GM13977 (cell line): ENCODE measurements at places on chromosomes 4 and X.

DNA sequence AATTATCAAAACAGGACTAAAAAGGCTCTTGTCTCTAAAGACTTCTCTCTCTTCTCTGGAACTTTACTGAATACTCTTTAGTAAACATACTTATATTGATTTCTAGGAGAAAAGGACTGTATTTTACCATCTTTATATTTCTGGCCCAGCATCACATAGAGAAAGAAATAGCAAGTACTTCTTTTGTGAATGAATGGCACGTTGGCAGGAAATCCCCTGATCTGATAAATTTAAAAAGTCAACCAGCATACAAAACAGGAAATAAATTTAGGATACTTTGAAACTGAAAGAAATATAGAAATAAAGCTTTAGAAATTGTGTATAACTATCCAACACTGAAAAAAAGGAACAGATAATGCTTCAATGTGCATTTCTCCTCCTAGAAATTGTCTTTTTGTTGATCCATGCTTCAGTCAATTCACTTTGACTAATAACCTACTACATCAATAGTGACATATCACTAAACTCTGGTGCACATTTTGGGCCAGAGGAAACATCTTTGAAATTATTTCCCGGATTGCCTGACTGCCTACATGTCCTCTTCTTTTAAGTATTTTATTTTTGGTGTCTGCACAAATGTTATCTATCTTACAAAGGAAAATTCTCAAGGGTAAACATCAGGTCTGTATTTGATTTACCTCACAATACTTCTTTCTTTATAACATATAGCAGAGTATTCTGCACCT, 183.5 kb upstream of the FSTL5 start:
- no peak for DNase-seq

DNA sequence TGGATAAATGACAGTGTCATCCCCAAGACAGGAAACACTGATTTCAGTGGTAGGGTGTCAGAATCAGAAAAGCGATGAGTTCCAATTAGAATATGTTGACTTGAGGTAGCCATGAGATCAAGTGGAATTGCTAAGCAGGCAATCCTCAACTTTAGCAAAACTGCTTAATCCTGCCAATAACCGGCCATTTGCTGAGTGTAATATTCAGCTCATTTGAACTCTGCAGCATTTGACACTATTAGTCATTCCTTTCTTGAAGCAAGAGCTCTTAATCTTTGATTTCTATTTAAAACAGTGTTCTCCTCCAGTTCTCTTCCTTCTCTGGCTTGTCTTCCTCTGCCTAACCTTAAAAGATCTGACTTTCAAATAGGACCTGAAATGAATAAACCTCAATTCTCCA, 68.7 kb upstream of the DCLK2 start:
- no peak for DNase-seq

- DNase-seq: peak; percentile 96
Observed at GRCh38 chr4:112145326-112145789, at the start of gene FAM241A. Gene FAM241A, plus strand, starts transcription at chr4:112145454. Its CDS starts 127 bp downstream, at chr4:112145581.

DNA sequence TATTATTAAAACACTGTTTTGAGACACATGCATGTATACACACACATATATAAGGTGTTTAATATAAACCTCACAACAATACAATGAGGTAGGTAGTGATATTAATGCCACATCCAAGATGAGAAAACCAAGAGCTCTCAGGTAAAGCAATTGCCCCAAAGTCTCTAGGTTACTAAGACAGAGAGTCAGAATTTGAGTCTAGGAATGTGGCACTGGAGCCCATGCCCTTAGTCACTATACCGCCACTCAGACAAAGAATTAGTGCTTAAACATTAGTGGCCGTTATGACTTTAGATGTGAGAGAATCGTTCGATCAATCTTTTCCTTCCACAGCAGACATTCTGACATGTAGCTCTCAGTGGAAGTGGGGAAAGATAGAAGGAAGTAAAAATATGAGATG, 108.2 kb upstream of the ACSL4 start:
- no peak for DNase-seq

DNA sequence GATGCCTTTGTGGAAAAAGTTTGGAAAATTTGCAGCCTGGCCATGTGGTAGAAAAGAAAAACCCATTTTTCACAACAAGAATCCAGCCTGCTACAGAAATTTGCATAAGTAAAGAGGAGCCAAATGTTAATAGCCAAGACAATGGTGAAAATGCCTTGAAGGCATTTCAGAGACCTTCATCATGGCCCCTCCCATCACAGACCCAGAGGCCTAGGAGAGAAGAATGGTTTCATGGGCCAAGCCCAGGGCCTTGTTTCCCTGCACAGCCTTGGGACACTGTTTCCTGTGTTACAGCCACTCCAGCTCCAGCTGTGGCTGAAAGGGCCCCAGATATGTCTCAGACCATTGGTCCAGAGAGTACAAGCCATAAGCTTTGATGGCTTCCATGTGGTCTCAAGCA, 101.4 kb upstream of the LINC00632 start:
- no peak for DNase-seq

- no peak for DNase-seq
Observed at GRCh38 chr4:110878413-110878812, 255.5 kb upstream of the PITX2 start.

- DNase-seq: no peak
Observed at GRCh38 chrX:70089604-70090297, 27.5 kb downstream of the OTUD6A start.

- no peak for DNase-seq
Observed at GRCh38 chrX:1401611-1402430, 9.9 kb upstream of the SLC25A6 start.

- no peak for DNase-seq
Observed at GRCh38 chrX:53091354-53091753, 2.6 kb upstream of the KANTR start.

DNA sequence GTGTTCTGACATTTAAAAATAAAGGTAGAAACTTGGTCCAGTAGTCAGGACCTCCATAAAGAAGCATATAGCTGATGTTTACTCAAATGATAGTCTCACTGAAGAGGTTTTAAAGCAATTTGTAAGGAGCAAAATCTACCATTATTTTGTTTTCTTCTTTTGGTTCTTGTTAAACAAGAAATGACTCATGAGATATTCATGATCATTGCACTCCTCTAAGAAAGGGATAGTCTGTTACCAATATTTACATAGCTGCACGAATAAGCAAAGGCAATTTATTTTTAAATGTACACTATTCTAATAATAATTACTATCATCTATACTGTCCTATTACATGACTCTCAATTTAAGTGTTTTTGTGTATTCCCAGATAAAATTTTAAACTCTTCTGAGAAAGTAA, 397.9 kb downstream of the FAM47B start:
- no peak for DNase-seq

- DNase-seq: no peak
Observed at GRCh38 chrX:30812326-30812725, 76.7 kb downstream of the TAB3 start.

DNA sequence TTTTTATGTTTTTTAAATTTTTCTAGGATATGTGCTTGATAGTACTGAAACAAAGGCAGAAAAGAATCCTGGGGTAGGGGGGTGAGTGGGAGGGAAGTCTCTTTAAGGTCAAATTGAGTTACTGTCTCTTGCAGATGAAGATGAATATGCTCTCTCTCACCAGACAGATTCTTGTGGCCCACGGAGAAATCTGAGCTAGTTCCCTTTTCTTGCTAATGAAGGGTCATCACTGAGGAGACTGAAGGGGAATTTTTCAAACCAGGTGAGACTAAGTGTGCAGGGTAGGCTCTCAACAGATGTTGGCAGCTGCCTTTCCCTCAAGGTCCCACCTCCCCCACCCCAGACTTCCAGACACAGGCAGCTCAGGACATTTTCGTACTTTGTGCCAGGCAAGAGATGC, 21.5 kb downstream of the FAM9C start:
- peak; percentile 50 for DNase-seq

- DNase-seq: no peak
Observed at GRCh38 chr4:20259707-20260106, 8.0 kb downstream of the SLIT2 start.

GRCh38 chrX:50814701-50815100, 707 bp upstream of the SHROOM4 start:
- DNase-seq: no peak

DNA sequence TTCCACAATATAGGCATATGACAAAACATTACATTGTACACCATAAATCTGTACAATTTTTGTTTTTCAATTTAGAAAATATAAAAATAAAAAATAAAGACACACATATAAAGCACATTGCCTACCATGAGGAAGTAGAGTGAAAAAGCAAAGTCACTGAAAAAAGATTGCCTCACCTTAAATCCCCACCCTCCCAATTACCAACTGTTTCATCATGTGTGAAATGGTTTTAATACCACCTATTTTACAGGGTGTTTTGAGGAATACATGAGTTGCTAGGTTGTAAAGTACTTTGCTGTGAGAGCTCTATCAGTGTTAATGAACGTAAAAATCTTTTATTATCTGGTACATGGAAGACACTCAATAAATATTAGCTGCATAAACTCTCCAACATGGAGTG, 373.6 kb upstream of the NDST3 start:
- DNase-seq: no peak

GRCh38 chr4:7829652-7830580, 109.7 kb downstream of the AFAP1 start:
- DNase-seq: no peak

- DNase-seq: no peak
Observed at GRCh38 chr4:85565761-85566480, 91.0 kb downstream of the ARHGAP24 start.

DNA sequence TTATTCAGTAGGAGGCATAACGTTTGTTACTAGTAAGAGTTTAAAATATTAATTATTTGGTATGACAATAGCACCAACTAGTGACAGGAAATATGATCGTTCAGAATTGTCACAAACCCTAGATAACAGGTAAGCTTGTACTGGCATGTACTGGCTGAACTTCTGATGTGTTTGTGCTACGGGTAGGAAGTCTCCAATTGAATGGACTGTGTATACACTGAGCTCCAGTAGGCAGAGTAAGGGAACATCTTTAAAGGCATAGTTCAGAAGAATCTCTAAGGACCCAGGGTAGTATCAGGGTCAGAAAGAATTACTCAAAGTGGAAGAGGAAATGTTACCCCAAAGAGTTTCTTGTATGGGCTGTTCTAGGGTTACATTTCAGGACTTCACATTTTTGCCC, 230.4 kb downstream of the EDA2R start:
- peak; percentile 13 for DNase-seq

DNA sequence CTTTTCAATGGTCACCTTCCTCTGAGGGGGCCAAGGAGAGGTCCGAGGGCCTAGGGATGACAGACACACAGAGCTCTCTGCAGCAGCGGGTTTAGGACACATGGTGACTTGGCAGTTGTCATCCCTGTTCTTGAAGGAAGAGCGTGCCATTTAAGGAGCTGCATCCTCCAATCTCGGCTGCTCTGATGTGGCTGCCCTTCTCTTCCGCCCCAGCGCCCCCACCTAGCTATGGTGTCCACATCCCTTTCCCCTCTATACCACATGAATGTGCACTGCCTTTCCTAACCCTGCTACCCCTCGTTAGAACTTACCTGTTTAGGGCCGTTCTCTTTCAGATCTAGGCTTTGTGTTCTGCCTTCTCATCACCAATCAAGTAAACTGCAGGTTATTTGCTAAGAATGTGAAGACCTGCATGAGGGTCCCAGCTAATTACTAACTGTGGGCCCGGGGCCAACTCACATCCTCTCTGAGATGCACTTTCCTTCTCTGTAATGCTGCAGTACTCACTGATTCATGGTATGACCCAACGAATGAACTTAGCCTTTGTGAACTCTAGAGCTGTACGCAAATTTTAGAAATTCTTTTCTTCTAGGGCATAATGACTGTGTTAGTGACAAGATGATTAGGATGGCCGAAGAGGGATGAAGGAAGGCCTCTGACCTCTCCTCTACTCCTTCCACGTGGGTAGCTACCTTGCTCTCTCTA, 38.2 kb downstream of the CHST7 start:
- no peak for DNase-seq

DNA sequence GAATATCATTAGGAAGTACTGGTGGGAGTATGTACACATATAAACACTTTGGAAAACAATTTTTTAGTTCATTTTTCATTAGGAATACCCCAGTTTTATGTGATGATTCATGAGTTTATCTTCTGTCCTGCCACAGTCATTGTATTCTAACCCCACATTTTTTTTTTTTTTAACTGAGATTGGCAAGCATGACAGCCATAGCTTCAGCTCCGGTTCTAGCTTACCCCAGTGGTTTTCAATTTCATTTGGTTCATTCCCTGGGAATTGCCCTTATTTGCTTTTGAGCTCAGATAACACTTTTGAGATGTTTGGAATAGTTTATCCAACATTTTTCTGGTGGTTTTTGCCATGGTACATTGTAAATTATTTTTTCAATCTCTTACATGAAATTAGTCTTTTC, 21.0 kb upstream of the FMR1 start:
- DNase-seq: no peak

GRCh38 chrX:39484159-39485068, 613.3 kb downstream of the BCOR start:
- no peak for DNase-seq

- peak; percentile 20 for DNase-seq
Observed at GRCh38 chr4:48103483-48104139, 30.4 kb downstream of the TXK start.

- no peak for DNase-seq
Observed at GRCh38 chr4:107897823-107898222, 33.5 kb upstream of the CYP2U1 start.

GRCh38 chr4:7398104-7398423, 36.7 kb downstream of the PSAPL1 start:
- DNase-seq: no peak
